ENCODE measurements at places on chromosomes 4 and X. TPM values are rescaled to one million over a fixed set of nuclear protein-coding genes. Genes with fewer than 3 reads are reported as not detected.

Gene ESX1
- total RNA-seq: not detected

Gene HHIP
- 8.8 TPM for total RNA-seq

DNA sequence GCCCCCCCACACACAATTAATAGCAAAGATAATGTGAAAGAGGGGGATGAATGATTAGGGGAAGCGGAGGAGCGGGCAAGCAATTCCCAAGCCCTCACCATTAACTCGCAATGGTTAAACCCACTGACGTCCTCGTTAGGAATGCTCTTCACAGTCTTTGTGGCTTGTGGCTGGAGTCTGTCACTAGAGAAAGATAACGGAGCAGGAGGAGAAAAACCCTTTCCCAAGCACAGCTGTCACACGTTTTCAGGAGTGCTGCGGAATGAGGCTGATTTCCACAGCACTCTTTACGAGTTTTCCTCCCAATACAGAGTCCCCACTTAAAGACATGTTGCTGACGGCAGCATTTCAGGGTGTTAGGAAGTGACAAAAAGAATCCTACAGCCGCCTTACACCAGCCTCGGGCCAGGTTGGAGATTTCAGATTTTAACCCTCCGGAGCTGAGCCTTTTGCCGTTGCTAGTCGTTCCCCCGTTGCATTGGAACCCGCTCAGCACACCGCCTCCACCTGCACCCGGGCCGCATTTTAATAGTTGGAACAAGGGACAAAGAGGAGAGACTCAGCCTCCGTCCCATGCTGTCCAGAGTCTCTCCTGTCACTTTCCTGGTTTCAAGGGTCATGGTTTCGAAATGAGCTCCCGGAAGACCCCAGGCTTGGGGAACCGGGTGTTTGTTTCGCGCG lies 92.2 kb downstream of the GEMIN8 start:
- H3K36me3 ChIP-seq: no peaks in the 10 kb centered on the region
- H3K4me1 ChIP-seq: peaks cover 6% of the 10 kb centered on the region
- no peak for DNase-seq
- H3K27me3 ChIP-seq: peaks cover 10% of the 10 kb centered on the region
- no peak overlapping the region for H3K27ac ChIP-seq

GRCh38 chr4:149031399-149031798 lies 589.2 kb upstream of the NR3C2 start:
- H3K36me3 ChIP-seq: no peaks in the 10 kb centered on the region
- H3K27me3 ChIP-seq: no peaks in the 10 kb centered on the region
- H3K27ac ChIP-seq: no peak overlapping the region
- H3K4me1 ChIP-seq: no peaks in the 10 kb centered on the region
- no peak for DNase-seq

All from SJSA1 (cell line).